Cerebellar nuclear complex (tissue), 1 donor: ENCODE measurements at places on chromosomes 7 and 10.
A peak's percentile ranks its signal among the peaks of the same experiment; 100 is the strongest.

- no peak for DNase-seq
Observed at GRCh38 chr10:92829042-92829785, 19.1 kb upstream of the EXOC6 start.

GRCh38 chr7:26306790-26307189 is 15.1 kb downstream of the SNX10 start:
- DNase-seq = no peak

DNA sequence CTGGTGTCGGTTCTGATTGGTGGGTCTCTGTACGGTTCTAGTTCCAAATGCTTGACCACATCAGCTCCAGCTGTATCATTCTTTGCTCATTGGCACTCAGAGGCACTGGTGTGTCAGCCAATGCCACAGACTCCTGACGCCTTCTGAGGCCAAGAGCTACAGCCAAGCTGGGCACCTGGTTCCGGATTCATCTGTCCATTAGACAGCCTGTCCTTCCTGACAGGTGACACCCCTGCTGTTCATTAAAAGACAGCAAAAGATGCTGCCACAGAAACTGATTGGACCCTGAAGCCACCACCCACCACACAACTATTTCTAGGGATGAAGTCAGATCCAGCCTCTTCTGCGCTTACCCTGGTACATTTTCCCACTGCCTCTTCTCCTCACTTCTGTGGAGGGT is 35.6 kb downstream of the COL13A1 start:
- DNase-seq = peak; percentile 33

GRCh38 chr10:107915215-107915610 is 750.7 kb upstream of the SORCS1 start:
- no peak for DNase-seq

GRCh38 chr7:74320645-74321221 is 31.5 kb downstream of the CLIP2 start:
- no peak for DNase-seq
